ENCODE measurements at places on chromosomes 6 and 20. TPM values are rescaled to one million over a fixed set of nuclear protein-coding genes. Genes with fewer than 3 reads are reported as not detected.
A peak's percentile ranks its signal among the peaks of the same experiment; 100 is the strongest.

GRCh38 chr6:14272737-14273085, 155.1 kb downstream of the CD83 start:
- H3K4me1 ChIP-seq, result peaks cover 3% of the 10 kb centered on the region
- no peak overlapping the region for H3K27ac ChIP-seq
- no peaks in the 10 kb centered on the region for H3K27me3 ChIP-seq
- no peaks in the 10 kb centered on the region for H3K36me3 ChIP-seq
- H3K4me3 ChIP-seq, result no peak overlapping the region

- H3K4me1 ChIP-seq, result no peaks in the 10 kb centered on the region
- no peak overlapping the region for H3K4me3 ChIP-seq
- no peaks in the 10 kb centered on the region for H3K36me3 ChIP-seq
- H3K27me3 ChIP-seq, result no peaks in the 10 kb centered on the region
- H3K27ac ChIP-seq, result no peak overlapping the region
These were observed 138.0 kb downstream of the NFATC2 start for GRCh38 chr20:51404297-51405060.

- peak within 1 kb of the TSS; percentile 16 for H3K27ac ChIP-seq
- H3K36me3 ChIP-seq, result no peaks in the 10 kb centered on the region
- H3K27me3 ChIP-seq, result no peaks in the 10 kb centered on the region
- H3K4me3 ChIP-seq, result peak within 1 kb of the TSS; percentile 69
- no peaks in the 10 kb centered on the region for H3K4me1 ChIP-seq
- peak; percentile 81 for DNase-seq
These were observed at the start of gene GNMT for GRCh38 chr6:42960243-42961019. TSS of gene GNMT (plus strand) at chr6:42960754. CDS start at chr6:42960768, 14 bp downstream.

- no peak overlapping the region for H3K27ac ChIP-seq
- no peaks in the 10 kb centered on the region for H3K4me1 ChIP-seq
- no peak overlapping the region for H3K4me3 ChIP-seq
- H3K36me3 ChIP-seq, result no peaks in the 10 kb centered on the region
- DNase-seq, result no peak
These were observed 129.1 kb downstream of the IMPG1 start for GRCh38 chr6:75943381-75943780.

The HRH3 gene
- not detected for total RNA-seq

The FAXC gene
- 5.2 TPM for total RNA-seq

Measured in breast epithelium (tissue), 4 donors.